ENCODE measurements at places on chromosomes 13 and 19.

GRCh38 chr19:51448411-51449016, 9.7 kb downstream of the SIGLEC8 start:
- DNase-seq, result peak; percentile 58

DNA sequence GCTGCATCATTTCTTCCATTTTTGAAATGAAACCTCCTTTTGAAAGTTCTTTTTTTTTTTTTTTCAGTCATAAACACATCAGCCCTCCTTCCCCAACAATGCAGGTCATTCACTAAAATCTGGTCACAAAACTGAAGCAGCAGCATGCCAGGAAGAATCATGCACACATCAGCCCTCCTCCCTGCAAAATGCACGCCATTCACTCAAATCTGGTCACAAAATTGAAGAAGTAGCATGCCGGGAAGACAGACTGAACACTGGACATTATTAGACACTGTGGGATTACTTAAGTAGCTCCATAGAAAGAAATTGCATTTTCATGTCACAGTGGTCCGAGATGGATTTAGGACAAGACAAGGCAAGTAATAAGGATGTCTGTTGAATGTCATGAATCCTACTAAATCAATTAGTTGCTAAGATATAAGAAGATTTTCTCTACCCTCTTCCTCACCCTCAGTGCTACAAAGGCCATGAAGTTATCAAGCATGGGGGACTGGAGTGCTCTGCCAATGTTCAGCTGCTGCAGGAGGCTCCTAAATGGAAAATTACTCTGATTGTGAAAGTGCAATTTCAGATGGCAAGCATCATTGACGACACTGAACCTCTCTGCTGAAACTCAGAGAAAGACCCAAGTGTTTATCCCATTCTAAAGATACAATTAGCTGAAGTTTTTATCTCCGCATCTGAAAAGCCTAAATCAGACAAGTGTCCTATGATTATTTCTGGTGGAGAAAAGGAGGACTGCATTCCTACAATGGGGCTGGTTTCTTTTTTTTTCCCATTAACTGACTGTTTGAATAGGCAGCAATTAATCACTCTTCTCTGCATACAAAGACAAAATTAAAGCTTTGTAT, 913.2 kb downstream of the DIAPH3 start:
- no peak for DNase-seq

GRCh38 chr13:51041710-51042109, 69.4 kb downstream of the C13orf42 start:
- DNase-seq, result no peak

DNA sequence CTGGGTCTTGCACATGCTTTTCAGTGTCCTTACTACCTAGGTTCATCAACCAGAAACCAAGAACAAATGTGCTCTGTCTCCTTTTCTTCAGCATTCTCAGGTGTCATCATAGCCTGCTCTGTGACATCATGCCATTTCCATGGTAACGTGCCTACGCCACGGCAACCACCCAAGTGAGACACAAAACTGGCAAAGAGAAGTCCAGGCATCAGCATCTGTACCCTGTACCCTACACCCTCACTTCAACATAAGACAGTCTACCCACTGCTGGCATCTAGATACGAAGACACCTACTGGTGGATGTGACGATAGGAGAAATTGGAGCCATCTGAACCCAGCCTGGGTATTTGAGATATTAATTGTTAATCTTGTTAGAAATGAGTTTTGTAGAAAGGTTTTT, 13.3 kb downstream of the ZC3H4 start:
- no peak for DNase-seq

Data from activated T-cell treated with anti-CD3 and anti-CD28 coated beads, Interleukin-2, amount 50 U/mL, for 24 hours (primary cell).